ENCODE measurements at places on chromosomes 4 and X.
A peak's percentile ranks its signal among the peaks of the same experiment; 100 is the strongest.

- DNase-seq, result no peak
These were observed 7.4 kb downstream of the FGF2 start for GRCh38 chr4:122833999-122834398.

DNA sequence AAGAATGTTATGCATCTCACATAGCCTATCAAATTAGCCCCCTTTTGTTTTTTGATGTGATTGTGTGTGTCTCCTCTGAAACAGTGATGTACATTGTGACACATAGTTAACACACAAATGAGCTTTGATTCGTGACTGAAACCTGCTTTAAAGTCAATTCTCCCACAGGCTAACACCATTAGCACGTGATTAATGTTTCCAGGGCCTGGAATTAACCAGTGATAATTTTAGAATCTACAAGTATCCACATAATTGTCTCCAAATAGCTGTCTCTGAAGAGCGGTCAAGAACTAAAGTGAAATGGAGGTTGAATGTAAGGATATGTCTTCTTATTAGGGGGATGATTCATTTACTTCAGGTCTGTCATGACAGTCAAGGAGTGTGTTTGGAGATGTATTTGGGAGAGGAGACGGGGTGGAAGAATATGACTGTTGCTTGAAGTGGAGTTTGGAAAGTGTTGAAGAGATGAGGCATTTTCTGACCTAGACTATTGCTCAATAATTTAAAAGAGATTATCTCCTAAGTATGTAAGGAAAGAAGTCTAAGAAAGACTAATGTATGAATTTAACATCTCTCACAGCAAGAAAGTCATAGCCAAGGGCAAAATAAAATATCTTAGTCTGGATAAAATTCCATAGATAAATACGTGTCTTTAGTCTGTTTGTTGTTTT lies 13.7 kb upstream of the RASGEF1B start:
- no peak for DNase-seq

DNA sequence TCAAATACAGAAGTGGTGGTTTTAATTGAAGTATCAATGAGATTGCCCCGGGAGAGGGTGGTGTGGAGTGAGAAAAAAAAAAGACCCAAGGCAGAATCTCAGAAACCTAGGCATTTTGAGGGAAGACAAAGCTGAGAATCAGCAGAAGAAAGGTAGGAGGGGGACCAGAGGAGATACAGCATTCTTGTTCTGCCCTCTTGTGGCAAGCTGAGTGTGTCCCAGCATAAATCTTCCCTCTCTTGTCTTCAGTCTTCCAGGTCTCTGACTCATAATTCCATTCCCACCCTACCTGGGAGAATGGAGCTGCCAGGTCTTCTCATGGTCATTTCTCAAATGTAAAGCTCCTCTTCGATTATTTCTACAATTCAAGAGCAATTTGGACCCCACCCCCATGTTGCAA lies 32.7 kb upstream of the MAGED1 start:
- DNase-seq, result no peak

GRCh38 chr4:127018381-127018780 lies 614.4 kb upstream of the INTU start:
- no peak for DNase-seq

GRCh38 chrX:15499976-15500375 lies 631 bp upstream of the BMX start:
- no peak for DNase-seq

DNA sequence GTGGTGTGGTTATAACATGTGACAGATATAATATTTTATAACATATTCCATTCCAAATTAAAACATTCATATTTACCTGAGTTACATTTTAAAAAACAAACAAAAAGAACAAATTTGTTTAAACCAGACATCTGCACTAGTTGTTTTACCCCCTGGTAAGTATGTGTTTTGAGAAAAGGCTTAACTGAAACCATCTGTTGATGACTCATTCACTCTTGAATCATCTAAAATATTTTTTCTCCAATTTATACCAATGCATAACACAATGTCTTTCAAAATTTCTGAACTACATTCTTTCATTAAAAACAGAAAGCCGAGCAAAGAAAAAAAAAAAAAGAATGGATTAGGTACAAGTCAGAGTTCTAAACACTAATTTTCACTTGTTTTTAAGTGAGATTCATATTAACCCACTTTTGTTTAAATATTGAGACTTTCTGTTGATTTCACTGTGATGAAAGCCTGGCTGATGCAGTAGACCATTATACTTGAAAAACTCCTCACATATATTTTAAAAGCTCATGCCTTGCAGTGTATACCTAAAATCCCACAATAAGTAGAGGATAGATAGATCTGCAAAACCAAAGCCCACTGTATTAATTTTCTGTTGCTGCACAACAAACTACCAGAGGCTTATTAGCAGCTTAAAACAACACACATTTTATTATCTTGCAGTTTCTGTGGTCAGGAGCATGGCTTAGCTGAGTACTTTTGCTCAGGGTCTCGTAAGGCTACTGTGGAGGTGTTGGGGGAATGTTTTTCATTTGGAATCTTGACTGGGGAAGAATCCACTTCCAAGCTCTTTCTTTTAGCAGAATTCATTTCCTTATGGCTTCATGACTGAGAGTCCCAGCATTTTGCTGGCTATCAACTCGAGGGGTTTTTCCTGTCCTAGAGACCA lies 221.5 kb downstream of the PCDH18 start:
- DNase-seq, result no peak

DNA sequence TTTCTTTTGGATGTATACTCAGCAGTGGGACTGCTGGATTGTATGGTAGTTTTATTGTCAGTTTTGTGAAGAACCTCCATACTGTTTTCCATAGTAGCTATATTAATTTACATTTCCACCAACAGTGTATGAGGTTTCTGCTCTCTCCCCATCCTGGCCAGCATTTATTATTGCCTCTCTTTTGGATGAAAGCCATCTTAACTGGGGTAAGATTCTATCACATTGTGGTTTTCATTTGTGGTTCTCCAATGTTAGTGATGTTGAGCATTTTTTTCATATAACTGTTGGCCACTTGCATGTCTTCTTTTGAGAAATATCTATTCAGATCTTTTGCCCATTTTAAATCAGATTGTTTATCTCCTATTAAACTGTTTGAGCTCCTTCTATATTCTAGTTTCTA lies 27.6 kb downstream of the QRFPR start:
- no peak for DNase-seq

- no peak for DNase-seq
These were observed 17.8 kb downstream of the HSD17B13 start for GRCh38 chr4:87304745-87305432.

DNA sequence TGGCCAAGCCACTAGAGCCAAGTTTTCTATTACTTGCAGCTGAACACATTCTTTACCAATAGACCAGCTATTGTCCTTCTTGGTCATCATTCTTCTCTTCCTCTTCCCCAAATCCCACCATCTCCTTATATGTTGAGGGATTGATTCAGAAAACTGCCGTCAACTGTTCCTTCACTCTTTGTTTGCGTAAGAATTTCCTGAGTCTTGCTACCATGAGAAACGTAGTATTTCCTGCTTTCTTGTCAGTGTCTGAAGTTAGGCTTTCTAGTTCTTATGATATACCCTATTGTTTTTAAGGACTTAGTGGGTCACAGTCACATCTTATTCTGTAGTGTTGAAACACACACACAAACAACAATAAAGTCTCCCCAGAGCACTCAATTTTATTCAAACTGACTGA lies 20.1 kb downstream of the IGFBP7 start:
- no peak for DNase-seq

DNA sequence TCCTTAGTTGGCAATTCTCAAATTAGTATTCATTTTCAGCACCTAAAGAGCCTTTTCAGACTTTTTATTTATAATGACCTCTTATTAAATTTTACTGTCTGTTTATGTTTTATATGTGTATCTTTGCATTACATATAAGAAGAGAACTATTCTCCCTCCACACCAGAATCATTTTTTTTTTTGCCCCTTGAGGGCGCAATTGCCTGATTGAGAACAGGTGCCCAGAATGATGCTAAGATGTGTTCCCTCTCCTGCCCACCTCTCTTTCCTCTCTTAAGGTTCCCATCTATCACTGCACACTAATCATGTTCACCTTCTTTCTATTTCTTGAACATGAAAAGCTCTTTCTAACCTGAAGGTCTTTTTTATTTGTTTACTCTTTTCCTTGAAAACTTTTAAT lies 44.2 kb upstream of the ADAM29 start:
- DNase-seq, result peak; percentile 25

- DNase-seq, result no peak
These were observed 97.7 kb upstream of the CASK start for GRCh38 chrX:42021058-42021457.

DNA sequence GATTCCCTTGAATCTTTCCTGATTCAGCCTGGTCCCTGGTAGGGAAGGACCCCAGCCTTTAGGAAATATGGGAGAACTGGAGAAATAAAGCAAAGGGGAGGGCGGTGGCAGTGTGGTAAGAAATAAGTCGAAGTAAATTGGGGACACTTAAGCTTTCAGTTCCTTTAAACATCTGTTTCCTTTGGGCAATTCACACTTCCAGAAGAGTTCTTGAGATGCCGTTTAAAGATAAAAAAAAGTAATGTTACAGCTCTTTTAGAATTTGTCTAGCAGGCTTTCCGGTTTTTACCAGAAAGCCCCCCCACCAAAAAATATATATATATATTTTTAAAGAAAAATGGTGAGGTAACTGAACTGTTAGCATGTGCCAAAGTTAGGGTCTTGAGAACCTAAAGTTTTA lies 46.6 kb downstream of the TSPAN7 start:
- no peak for DNase-seq

GRCh38 chr4:38082021-38082420 lies 121.8 kb downstream of the PTTG2 start:
- no peak for DNase-seq

DNA sequence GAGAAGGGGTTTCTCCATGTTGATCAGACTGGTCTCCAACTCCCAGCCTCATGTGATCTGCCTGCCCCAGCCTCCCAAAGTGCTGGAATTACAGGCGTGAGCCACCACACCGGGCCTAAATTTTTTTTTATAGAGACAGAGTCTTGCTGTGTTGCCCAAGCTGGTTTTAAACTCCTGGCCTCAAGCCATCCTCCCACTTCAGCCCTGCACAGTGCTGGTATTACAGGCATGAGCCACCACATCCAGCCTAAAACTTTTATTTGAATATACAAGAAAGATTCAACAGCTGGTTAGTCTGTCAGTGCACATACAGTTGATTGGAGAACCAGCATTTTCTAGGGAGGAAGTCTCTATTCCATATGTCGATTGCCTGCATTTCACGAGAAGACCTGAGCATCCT lies 91.2 kb downstream of the LRP2BP start:
- no peak for DNase-seq

GRCh38 chrX:145848448-145848847 lies 30.8 kb downstream of the SLITRK2 start:
- DNase-seq, result no peak

- no peak for DNase-seq
These were observed 12.1 kb downstream of the TBL1X start for GRCh38 chrX:9476810-9477575.

Data from D721Med (cell line).